ENCODE measurements at places on chromosomes 1 and 21.

DNA sequence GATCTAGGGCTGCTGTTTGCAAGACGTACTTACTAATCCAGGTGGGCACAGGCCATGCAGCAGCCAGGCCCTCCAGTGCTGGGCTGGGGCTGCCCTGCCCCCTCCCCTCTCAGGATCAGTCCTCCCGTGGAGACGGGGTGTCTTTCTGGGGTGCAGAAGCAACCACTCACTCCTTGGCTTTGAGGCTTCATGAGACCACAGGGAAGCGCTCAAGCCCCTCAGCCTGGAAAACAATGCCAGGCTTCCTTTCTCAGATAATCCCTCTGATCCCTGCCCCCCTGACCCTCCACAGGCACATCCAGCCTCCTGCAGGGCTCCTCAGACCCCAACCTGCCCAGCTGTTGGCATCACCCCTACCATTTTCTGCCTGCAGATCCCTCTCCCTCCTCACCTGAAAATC lies 13.9 kb upstream of the C2CD2 start:
- DNase-seq = no peak

DNA sequence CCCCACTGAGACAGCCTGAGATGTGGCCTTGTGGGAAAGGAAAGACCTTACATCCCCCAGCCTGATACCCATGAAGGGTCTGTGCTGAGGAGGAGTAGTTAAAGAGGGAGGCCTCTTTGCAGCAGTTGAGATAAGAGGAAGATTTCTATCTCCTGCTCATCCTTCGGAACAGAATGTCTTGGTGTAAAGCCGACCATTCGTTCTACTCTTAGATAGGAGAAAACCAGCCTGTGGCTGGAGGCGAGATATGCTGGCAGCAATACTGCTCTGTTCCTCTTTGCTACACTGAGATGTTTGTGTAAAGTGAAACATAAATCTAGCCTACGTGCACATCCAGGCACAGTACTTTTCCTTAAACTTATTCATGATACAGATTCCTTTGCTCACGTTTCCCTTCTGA lies 1.5 kb upstream of the CCDC27 start:
- no peak for DNase-seq

DNA sequence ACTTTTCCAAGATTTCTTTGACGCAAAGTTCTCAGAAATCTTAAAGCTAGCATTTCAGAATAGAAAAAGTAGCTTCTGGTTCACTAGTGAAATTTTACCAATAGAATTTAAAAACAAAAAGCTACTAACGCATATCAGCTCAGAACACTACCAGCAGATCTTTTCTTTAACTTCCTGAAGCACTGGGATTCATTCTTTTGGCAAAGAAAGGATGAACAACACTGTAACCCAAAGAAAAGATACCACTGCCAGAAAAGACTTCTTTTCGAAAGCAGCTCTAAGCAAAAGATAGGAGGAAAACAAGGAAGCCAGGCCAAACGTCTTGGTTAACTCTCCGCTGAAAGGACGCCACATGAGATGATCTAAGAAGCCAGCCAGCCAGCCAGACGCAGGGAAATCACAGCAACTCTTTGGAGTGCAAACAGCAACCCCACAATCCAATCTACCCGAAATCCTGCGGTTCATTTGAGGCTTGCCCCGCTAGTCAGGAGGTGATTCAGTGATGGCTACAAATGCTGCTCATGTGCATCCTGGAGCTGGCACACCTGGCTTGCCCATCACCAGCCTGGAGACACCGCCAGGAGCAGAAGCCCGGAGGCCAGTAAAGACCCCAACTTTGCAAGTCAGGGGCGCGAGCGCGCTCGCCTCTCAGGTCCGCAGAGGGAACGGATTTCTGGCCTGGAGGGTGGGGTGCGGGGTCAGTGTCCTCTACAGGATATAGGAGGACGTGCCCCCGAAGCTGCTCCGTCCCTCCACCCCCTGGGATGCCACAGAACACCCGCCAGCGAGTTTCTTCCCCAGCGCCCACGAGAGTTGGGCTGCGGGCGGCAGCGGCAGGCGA lies 812 bp downstream of the NBPF1 start:
- no peak for DNase-seq

GRCh38 chr1:63316984-63317816 lies 5.2 kb upstream of the FOXD3 start:
- DNase-seq = peak; percentile 34

DNA sequence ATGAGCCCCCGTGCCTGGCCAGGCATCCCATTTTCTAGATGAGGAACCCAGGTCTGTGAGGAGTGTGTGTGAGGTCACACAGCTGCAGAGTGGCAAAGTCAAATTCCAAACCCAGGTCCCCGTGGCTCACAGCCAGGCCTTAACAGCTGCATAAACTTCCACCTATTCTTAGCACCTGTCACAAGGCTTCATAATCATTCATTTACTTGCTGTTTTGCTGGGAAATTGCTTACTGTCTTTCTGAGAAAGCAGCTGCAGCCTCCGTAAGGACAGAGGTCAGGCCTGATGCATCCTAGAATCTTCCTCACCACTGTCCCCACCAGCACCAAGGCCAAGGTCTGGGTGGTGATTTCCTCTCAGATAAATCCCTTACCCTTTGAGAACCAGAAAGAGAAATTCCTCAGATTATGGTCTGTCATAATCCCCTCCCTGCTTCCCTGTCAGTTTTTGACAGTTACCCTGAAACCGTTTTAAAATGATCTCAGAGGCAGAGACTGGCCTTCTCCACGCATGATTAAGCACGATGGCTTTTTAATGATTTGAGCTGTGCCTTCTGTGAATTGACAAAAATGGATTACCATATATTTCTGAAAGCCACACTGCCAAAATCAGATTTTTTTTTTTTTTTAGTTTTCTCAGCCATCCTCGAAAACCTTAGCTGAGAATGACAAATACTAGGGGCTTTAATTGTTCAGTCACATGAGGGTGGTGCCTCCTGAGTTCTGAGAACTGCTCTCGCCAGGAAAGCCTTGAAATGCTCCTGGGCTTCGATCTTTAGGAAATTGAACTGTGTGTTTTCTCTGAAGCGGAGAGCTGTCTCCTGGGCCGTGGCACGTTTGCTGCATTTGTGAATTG lies 70.0 kb upstream of the SELENON start:
- no peak for DNase-seq

DNA sequence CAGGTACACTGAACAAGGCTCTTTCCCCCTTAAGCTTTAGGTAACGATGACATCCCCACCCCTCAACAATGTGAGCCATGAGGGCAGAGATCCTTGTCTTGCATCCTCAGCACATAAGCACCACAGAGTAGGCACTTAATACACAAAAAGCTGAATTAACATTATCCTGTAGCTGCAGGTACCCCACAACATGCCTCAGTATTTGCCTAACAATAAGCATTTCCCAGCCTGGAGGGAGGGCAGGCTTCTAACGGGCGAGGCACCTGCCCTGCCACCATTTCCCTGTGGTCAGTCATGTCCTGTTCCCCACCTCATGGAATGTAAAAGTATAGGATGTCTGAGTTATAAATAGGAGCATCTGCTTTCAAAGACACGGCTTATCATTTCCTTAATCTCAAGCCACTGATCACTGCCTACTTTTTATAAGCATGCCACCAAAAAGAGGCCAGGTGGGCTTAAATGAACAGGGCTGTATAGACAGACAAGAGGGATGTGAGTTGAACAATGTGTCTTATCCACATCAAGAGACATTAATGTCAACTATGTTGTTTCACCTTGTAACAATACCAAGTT lies 3.4 kb downstream of the CAPZB start:
- DNase-seq = no peak

DNA sequence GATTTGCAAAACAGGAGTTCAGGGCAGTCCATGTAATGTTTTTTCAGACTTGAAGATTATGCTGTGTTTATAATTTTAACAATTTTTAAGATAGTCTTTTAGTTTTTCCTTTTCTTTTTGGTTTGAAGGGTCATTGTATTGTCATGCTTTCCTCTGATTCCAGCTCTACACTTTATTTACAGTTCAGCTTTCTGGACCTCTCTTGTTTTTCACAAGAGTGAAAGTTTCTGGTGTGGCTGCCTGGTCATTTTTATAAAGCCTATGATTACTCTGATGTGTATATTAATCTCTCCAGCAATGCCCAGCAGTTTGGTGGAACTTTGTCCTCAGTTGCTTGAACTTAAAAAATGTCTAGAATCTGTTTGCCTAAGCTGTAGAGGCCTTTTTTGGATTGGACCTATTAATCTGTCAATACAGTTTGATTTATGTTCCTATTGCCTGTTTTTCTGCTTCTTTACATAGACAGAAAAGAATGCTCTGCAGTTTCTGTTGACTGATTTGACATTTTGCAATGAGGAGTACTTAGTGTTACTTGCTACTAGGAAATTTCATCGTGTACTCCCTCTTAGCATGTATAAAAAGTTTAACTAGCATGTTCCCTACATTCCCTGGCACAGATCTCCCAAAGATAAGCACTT lies 52.2 kb downstream of the XCL2 start:
- no peak for DNase-seq

GRCh38 chr1:230141021-230141648 lies 74.1 kb downstream of the GALNT2 start:
- no peak for DNase-seq

DNA sequence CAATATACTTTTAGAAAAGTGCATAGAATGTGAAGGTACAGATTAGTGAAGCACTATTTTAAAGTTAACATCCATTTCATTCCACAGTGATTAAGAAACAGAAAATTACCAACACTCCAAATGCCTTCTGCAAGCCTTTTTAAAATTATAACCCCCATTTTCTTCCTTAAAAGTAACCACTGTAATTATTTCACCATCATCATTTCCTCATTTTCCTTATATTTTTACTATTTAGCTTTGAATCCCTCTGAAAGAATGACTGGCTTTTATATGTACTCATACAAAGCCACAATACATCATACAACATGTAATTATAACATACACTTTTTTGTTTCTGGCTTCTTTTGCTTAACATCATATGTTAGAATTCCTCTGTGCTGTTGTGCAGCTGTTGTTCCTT lies 6.5 kb upstream of the NEGR1 start:
- DNase-seq = no peak

DNA sequence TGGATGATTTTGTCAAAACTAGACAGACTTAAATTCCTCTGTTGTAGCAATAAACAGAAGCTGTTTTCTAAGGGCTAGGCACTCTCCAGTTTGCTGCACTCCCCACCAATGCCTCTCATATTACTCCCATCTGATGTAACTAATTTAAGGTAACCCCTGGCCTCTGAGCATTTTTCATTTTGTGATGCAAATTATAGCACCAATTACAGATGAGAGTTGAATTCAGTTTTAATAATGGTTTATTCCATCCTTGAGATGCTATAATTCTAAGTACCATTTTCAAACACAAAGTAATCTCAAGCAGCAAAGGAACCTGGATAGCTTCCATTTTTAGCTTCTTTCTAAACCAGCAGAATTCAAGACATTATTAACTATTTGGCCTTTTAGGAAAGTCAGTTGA lies 280.4 kb upstream of the DAB1 start:
- DNase-seq = no peak

DNA sequence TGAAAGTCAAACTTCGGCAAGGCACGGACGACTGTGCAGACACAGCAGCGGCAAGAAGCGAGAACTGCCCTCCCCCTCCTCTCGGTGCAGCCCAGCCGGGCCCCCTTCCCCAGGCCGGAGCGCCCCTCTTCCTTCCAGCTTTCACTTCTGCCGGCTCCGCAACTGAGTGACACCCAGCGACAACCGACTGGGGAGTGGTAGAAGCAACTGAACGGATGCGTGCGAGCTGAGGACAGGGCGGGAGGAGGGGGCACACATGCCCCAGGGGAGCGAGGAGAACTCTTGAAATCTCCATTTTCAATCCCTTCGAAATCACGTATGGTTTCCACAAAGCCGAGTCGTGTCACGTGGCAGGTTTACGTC lies 146.6 kb downstream of the PGBD5 start:
- DNase-seq = no peak

DNA sequence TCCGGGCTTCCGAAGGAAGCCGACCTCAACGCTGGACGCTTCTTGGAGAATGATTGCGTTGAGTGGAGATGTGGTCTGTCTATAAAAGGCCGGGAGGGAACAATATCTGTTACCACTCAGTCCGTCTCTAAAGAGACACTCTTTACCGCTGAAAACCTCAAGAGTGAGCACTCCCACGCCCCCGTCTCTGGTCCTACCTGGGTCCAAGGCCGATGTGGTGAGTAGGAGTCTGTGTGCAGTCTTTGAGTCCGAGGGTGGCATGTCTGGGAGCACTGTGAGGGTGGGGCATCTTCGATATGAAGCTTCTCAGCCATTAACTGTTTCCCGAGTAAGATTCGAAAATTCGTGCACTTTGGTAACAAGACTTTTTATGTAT lies 576 bp downstream of the ZFP69 start:
- no peak for DNase-seq

DNA sequence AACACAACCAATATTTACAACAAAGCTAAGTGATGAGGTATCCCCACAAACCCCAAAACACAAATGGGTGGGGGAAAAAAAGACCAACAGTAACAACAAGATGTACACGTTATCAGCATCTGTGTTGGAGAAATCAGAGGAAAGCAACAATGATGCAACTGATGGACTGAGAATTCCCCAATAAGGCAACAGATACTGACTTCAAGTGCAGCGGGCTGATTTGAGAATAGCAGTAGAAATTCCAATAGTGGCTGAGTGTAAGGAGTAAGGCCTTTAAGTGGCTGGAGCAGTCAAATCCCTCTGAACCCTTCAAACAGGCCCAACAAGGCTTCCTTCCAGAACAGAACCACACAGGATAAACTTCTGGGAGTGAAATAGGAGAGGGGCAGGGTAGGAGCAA lies 97.6 kb downstream of the TM2D1 start:
- no peak for DNase-seq

DNA sequence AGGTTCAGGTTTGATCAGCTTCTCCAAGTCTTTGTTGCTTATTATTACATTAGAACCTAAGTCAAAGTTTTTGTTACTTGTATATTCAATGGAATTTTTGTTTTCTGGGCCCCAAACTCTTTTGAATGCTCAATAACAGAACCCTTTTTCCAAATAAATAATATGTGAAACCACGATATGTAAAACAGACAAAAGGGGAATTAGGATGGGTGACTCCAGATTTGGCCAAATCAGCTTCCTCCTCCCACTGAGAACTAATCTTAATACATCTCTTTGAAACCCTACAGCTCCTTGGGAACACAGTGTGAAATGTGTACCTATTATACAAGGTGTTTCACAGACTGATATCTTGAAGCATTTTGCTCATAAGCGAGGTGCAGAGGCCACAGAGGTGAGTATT lies 67.0 kb upstream of the TNFSF18 start:
- no peak for DNase-seq

GRCh38 chr1:34865981-34866761 lies 6.6 kb upstream of the SMIM12 start:
- DNase-seq = peak; percentile 85

DNA sequence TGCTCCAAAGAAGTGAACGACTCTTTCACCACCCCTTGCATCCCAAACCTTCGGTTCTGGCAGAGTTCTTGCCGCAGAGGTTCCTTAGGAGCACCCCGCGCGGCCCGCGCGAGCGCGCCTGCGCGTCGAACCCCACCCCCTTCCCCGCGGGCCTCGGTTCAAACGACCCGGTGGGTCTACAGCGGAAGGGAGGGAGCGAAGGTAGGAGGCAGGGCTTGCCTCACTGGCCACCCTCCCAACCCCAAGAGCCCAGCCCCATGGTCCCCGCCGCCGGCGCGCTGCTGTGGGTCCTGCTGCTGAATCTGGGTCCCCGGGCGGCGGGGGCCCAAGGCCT lies at the start of gene C1orf56:
TSS of gene C1orf56 (plus strand) at position 161 of the 334 bp plus-strand sequence. CDS start at position 258, 97 bp downstream.
- DNase-seq = no peak

- DNase-seq = no peak
These were observed 116.5 kb upstream of the BARHL2 start for GRCh38 chr1:90833466-90834110.

- no peak for DNase-seq
These were observed 857 bp downstream of the GPX7 start for GRCh38 chr1:52602856-52603600.

GRCh38 chr1:173043253-173043652 lies 7.5 kb downstream of the TNFSF18 start:
- no peak for DNase-seq

GRCh38 chr21:25176637-25177412 lies 430.5 kb downstream of the MRPL39 start:
- DNase-seq = no peak
